ENCODE measurements at places on chromosomes 7 and 10. TPM values are rescaled to one million over a fixed set of nuclear protein-coding genes. Genes with fewer than 3 reads are reported as not detected.

BRI3 gene
- total RNA-seq: 99.9 TPM

RPEL1 gene
- total RNA-seq: 0.03 TPM

COL13A1 gene
- total RNA-seq: 0.17 TPM

ZWINT gene
- total RNA-seq: 92.9 TPM

CDNF gene
- total RNA-seq: 0.49 TPM
